Activated B cell treated with CpG ODN at 0.5 μM for 24 hours (primary cell): ENCODE measurements at places on chromosomes 7 and 10. TPM values are rescaled to one million over a fixed set of nuclear protein-coding genes. Genes with fewer than 3 reads are reported as not detected.

DNA sequence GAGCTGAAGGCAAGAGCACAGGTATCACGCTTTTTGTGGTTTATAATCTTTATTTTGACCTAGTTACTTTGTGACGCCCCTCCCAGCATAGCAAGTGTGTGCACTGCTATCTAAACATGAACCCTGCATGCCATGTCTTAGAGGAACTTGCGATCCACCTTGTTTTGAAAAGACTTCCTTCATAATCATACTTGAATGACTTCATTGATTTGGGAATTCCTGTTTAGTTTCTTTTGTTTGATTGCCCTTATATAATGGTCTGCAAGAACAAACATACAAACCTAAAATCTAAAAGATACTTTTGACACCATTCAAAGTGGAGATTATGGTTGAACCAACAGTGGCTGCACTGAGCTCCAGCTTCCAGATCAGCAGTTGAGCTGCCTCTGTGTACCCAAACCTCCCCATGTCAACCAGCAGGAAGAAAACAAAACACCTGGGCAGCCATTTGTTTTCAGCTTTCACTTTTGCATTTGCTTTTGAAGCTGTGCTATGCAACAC, 132.6 kb downstream of the CELF2 start:
- DNase-seq = no peak

DNA sequence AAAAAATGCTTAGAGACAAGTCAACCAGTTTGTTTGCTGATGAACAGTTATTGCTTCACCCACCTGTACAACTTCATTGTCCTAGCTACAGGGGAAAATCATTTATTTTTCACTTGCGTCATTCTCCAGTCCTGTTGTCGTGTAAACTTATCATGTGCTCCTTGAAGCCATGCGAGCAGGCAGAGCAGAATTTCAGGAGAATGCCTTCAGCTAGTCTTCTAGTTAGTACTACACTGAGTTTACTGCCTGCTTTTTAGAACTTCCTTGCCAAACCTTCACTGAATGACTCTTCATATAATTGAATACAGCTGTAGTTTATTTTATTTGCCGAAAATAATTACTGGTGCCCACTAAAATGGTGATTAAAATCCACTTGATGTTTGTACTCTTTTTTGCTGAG, 15.6 kb downstream of the RPA3 start:
- no peak for DNase-seq

GRCh38 chr10:64708884-64709681, 1187.9 kb downstream of the REEP3 start:
- DNase-seq = no peak

GRCh38 chr7:84536271-84536870, 341.8 kb upstream of the SEMA3A start:
- no peak for DNase-seq

DNA sequence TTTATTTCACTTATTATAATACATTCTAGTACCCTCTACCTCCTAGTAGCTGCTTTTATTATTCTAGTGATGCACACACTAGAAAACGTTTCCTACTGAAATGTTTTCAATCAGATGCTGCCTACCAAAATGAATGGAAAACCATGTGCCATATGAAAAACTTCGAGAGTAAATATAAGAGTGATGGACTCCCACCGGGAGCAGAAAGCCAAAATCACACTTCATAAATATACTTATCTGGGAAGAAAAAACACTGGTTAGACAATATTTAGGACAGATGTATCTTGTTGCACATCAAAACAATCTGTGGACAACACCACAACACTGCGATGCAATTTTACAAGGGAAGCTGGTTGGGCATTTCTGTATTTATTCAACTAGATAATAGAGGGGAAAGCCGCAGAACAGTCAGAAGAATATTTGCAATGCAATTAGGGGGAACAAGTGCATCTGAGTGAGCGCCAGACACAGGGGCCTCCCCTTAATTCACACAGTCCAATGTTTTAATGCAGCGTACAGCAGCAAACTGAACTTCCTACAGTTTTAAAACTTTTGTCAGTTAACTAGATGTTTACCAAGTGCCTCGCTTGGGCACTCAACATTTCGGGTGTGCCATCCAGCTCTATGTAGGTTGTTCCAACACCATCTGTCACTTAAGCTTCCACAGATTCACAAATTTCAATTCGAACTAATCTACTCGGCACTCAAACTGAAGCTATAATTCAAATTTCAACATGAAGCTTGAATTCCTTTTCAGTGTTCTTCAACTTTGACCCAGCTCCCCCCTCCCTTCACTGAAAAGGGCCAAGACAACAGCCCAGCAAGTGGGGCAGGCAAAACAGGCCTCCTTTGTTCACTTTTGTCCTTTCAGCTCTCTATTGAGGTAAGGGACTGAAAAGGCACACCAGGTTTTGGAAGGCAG, 7.4 kb downstream of the NRCAM start:
- DNase-seq = no peak

GRCh38 chr10:120949609-120950031, 98.5 kb downstream of the WDR11 start:
- no peak for DNase-seq

GRCh38 chr7:42236976-42237810, at the start of gene GLI3:
GLI3 (minus strand) TSS chr7:42237209; CDS start chr7:42223253, 13,956 bp downstream.
- no peak for DNase-seq

GRCh38 chr10:131312478-131312836, 936 bp upstream of the TCERG1L start:
- DNase-seq = no peak

GRCh38 chr10:33612551-33612950, 278.1 kb upstream of the NRP1 start:
- DNase-seq = no peak

DNA sequence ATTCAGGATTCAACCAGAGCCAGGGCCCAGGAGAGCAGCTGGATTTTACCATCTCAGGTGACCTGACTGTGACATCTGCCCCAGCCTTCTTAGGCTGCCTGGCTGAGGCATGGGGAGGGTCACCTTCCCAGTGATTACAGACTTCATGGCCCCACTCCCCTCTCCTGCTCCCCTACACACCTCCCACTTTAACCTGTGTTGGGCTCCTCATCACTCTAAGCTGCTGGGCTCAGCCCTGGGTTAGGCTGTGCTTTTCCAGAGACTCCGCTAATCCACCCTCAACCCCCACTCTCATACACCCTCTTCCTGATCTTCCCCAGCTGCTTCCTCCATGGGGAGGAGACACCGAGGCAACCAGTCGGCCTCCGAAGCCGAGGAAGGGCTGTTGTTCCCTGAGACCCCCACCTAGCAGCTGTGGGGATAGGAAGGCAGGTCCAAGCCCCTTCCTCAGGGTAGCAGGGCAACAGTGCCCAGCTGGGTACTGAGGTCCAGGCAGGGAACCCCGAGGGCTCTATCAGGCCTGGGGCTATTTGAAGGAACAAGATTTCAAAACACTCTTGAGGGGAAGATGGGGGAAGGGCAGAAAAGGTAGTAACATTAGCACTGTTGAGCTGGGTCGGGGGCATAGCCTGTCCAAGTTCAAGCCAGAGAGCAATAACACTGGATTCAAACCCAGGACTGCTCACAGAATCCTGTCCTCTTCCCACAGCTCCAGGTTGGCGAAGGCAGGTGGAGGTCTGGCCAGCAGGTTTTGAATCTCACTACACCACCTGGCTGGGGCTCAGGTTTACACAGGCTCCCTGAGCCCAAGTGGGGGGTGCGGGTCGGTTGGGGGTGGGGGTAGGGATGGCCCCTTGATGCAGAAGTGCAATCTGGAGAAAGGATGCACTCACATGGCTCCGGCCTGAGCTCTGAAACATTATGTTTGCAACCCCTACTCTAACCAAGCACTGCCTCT, 1.8 kb downstream of the IMPDH1 start:
- DNase-seq = no peak

- DNase-seq = no peak
These were observed 156.3 kb downstream of the NRP1 start for GRCh38 chr10:33178026-33178755.

DNA sequence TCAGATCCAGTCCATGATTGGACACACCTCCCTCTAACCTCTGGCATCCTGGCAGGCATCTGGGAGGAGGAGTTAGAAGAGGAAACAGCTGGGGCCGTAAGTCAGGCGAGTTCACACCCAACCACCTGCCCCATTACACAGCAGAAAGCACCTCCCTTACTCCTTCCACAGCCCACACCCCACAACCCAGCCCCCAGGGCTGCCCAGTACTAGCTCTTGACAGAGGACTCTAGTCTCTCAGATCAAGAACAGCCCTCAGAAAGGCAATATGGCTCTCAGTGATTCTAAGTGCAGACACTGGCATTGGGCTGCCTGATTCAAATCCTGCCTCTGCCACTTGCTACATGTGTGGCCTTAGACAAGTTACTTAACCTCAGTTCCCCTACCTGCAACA, 34.1 kb downstream of the KCNMA1 start:
- no peak for DNase-seq

- DNase-seq = no peak
These were observed 5.4 kb upstream of the STK17A start for GRCh38 chr7:43577485-43577951.

GRCh38 chr10:121942749-121943416, 15.1 kb upstream of the ATE1 start:
- DNase-seq = no peak

DNA sequence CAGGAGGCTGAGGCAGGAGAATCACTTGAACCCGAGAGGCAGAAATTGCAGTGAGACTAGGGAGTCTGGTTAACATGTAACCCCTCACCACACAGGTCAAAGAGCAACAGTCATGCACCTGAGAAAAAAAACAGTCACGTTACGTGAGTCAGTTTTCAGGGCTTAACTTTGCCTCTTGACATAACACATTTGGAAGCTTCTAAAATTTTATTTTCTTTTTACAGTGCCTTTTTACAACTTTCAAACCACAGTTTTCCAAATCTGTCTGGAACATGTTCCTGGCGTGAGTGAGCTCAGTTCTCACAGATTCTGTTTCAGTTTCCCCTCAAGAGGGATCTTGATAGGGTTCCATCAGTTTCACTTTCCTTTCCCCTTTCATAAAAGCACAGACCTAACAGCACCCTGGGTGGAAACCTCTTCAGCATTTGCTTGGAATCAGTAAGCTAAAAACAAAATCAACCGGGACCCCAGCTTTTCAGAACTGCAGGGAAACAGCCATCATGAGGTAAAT, 4.4 kb downstream of the IFIT3 start:
- no peak for DNase-seq

DNA sequence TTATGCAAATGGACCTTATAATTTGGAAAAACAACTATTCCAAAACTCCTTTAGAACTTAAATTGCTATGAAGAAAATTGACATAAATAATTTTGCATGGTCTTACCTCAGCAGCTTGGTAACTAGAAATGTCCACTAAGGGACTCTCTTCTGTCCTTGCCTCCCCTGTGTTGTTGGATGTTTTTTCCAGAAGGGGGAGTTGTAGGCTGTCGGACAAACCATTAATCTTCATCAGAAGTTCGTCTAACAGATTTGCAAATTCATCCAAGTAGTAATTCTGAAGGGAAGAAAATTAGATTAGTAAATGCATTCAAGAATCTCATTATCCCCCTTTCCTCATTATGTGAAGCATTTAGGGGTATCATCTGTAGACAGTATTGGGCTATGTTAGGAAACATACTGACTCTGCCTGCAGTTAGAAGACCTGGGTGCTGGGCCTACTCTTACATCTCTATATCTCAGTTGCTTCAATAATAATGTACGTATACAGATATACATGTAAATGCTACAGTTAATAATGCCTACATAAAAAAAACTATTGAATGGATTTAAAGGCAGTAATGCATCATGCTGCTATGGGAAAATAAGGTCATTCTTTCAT, 155.6 kb downstream of the PKD1L1 start:
- DNase-seq = no peak

GRCh38 chr7:105448181-105448580, 59.5 kb upstream of the SRPK2 start:
- no peak for DNase-seq

GRCh38 chr10:88883448-88883809, 3.4 kb downstream of the STAMBPL1 start:
- DNase-seq = no peak

- DNase-seq = no peak
These were observed 218.0 kb downstream of the CREB5 start for GRCh38 chr7:28630350-28630749.

DNA sequence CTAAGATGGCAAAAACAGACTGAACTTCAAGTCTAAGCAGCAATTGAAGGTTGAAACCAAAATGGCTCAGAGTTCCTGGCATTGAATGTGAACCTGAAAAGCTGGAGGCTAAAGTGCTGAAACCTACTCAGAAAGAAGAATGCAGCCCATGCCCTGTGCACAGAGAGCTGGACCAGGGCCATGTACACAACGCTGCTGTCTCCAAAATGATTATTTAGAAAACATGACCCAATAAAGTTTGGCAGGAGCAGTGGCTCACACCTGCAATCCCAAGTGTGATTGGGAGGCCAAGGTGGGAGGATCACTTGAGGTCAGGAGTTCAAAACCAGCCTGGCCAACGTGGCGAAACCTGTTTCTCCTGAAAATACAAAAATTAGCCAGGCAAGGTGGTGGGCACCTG, 158.9 kb downstream of the AKR1D1 start:
- no peak for DNase-seq

DNA sequence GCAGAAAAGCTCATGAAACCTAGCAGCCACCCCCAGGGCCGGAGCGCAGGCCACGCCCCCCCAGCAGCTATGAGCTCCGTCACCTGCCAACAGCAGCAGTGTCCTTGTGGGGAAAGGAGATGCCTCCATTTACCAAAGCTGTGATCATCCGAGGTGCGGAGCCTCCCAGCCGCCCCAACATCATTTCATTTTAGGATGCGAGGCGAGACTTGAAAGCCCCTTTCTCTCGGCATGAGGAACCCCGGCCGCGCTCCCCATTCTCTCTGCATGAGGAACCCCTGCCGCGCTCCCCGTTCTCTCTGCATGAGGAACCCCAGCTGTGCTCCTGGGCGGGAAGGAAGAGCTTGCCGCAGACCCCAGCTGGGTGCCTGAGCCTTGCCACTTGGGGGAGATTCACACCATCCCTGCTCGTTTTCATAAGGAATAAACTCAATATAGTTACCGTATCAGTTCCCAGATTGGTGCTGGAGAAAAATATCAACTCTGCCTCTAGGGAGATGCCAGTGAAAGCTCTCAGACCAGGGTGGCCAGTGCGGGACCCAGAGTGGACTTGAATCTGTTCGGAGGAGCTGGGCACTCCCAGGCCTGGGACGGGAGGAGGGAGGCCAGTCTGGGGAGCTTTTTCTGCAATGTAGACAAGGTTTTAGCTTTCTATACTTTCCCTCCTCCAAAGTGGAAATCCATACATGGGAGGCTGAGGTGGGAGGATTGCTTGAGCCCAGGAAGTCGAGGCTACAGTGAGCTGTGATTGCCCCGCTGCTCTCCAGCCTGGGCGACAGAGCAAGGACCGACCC, 35.0 kb downstream of the JAKMIP3 start:
- DNase-seq = no peak

Gene PNLIPRP1
- total RNA-seq = not detected in 2 replicates

Gene NUTM2B
- total RNA-seq = 0.80 and 1.2 TPM in 2 replicates

Gene DPCD
- 2.3 and 2.9 TPM in 2 replicates for total RNA-seq

Gene TDRD1
- 0.33 and 0.59 TPM in 2 replicates for total RNA-seq

Gene PAOX
- total RNA-seq = 14.1 and 16.9 TPM in 2 replicates

Gene SUGCT
- total RNA-seq = 0.61 and 1.3 TPM in 2 replicates
